Fibroblast of skin of left biceps (primary cell): ENCODE measurements at places on chromosomes 4 and X.
A peak's percentile ranks its signal among the peaks of the same experiment; 100 is the strongest.

GRCh38 chr4:47929682-47930201, 15.4 kb upstream of the NFXL1 start:
- no peak for DNase-seq

DNA sequence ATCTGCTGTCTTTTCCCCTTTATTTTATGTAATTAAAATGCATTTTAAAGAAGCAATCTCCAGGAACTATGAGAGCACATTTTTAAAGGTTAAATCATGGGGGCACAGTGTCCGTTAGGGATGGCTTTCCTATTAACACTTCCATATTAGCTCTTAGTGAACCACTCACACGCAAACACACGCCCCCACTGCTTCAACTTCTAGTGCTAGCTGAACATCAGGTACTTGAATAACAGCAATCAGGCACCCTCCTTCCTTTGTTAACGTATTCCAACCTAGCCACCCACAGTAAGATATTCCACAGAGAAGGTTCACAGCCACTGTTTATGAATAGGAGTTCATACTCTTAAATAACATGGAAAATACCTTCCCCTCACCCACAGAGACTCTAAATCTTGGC, 9.3 kb downstream of the TMEM255A start:
- DNase-seq = no peak

DNA sequence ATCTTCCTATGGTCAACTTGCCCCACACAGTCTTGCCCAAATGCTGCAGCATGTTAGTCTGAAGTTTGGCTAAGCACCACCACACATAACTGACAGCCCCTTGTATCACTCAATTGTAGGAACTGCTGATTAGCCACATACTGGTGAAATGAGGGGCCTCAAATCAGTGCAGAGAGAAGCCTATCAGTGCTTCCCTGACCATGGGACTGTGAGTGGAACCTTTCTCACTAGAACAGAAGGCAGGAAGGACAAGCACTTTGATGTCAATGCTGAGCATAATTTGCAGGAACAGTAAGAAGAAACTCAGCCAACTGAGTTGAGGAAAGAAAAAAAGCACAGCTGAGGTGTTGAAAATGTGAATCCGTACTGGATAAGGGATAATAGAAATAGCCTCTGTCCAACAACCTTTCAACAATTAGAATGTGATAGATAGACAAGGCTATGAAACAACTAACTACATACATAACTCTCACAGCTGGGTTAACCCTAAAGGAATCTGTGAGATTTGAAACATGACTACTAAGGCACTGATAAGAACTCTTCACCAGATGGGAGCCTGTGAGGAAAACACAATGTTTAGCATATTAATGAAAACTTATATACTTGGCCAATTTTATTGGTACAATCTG, 136.6 kb upstream of the SH3RF1 start:
- DNase-seq = peak; percentile 34

DNA sequence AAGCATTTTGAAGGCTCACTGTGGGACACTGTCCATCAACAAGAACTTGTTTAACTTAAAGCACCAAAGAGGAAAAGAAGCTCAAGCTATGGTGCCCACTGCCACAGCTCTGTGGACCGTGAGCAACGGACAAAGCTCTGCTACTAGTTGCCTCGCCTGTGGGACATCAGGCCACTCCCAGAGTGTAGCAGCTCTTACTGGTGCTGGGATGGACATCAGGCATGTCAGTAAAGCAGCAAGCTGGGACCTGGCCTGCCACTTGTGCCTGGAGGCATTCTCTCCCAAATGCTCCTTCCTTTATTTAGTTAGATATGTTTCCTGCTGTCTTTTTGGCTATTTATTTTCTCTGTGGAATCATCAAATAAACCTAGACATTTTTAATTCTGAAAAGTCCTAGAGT, 46.7 kb downstream of the TMEM154 start:
- DNase-seq = no peak

DNA sequence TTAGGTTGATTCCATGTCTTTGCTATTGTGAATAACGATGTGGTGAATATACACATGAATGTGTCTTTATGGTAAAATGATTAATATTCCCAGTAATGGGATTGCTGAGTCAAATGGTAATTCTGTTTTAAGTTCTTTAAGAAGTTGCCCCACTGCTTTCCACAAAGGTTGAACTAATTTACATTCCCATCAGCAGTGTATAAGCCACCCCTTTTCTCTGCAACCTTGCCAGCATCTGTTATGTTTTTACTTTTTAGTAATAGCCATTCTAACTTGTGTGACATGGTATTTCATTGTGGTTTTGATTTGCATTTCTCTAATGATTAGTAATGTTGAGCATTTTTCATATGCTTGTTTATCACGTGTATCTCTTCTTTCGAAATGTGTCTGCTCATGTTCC, 503.3 kb downstream of the PCDH18 start:
- DNase-seq = peak; percentile 49

- DNase-seq = no peak
Observed at GRCh38 chrX:136588036-136588435, 56.0 kb downstream of the VGLL1 start.

- no peak for DNase-seq
Observed at GRCh38 chr4:112908511-112908910, 140.9 kb upstream of the ANK2 start.

DNA sequence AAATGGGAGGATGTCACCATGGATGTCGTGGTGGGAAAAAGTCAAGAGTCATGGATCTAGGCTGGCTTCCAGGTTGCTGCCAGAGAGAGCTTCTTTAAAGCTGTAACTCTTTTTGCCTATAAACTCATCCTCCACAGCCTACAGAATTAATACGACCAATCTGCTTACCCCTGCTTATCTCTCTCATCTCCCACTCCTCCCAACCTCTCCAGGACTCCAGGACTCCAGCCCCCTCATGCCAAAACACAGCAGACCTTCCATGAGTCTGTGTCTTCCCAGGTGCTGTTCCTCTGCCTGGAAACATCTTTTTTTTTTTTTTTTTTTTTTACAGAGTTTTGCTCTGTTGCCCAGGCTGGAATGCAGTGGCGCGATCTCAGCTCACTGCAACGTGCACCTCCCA, 15.3 kb upstream of the SLC10A4 start:
- no peak for DNase-seq

- DNase-seq = no peak
Observed at GRCh38 chr4:99636422-99636821, 21.2 kb downstream of the C4orf54 start.

GRCh38 chr4:97330917-97331316, 812.4 kb downstream of the STPG2 start:
- DNase-seq = no peak

GRCh38 chr4:120801137-120801758, 121.3 kb downstream of the PRDM5 start:
- DNase-seq = peak; percentile 11

DNA sequence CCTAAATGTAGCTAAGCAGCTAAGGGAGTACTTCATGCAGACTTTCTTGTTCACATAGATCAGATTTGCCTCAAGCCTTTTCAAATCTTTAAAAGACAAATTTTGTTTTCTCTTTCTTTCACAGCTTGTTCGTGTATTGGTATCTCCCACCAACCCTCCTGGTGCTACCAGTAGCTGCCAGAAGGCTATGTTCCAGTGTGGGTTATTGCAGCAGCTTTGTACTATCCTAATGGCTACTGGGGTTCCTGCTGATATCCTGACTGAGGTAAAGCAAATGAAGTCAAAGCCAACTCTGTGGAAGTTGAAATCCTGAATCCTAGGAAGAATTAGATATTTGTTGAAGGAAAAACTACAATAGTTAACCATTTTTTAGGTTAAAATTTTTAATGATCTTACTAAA, 62.6 kb downstream of the USO1 start:
- DNase-seq = no peak

DNA sequence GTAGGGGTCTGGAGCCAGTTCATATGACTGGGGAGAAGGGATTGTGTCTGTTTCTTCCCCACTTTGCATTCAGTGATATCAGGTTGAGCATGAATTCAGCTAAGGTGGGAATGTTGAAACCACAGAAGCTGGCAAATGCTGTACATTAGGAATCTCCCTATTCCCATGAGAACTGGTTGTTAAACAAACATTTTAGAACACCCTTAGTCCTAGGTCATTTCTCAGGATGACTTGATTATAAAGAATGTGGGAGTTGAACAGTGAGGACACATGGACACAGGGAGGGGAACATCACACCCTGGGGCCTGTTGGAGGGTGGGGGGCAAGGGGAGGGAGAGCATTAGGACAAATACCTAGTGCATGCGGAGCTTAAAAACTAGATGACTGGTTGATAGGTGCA, 62.6 kb upstream of the LIMCH1 start:
- DNase-seq = no peak

GRCh38 chr4:74085669-74086068, 13.3 kb downstream of the CXCL2 start:
- DNase-seq = no peak

DNA sequence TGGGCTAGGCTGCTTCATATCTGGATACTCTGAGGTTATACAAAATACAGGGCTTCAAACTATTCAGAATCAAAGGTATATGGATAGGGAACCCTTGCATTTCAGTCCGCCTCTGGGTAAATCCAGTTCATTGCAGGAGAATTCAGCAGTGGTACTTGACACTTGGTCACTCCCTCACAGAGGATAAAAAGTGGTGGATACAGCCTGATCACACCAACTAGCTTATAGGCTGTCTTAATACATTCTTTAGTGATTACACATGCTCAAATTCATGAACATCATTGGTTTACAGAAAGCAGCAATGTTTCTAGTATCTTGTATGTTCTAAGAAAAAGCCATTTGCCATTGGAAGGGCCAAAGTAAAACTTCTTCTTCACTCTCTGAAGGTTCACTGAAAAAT, 104.8 kb upstream of the PDE5A start:
- DNase-seq = no peak

DNA sequence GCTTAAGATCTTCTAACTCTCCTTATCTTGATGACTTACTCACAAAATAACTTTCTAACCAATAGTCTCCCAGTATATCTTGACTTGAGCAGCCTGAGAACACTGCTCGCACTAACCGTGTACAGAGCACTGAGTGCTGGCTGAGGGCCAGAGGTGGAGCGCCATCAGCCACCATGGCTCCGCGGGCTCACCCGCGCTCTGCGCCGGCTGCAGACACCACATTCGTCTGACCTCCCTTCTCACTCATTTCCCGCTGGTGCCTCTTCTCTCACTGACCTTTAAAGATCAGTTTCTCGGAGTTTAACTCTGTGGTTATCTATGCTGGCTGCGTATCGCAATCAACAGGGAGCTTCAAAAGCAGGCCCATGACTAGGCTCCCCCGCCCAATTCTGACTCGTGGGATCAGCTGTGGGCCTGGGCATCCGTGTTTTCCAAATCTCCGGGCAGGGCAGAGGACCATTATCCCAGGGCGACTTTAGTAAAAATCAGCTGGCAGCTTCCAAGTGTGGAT, 78.6 kb downstream of the HAUS3 start:
- no peak for DNase-seq

DNA sequence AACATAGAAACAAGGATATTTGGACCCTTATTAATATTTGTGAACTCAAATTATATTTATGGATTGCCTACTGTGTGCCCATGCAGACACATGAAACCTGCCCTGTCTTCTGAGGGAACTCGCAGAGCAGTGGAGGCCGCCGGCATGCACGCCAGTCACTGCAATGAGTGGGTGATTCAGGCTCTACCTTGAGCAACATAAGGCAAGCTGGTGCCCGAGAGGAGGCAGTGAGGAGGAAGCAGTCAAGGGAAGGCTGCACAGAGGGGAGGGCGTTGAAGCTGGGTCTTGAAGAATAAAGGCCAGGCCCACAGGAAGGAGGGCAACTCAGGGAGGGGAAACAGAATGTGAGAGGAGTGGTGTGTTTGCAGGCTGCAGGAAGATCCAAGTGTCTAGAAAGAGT, 52.8 kb downstream of the PPEF2 start:
- no peak for DNase-seq

DNA sequence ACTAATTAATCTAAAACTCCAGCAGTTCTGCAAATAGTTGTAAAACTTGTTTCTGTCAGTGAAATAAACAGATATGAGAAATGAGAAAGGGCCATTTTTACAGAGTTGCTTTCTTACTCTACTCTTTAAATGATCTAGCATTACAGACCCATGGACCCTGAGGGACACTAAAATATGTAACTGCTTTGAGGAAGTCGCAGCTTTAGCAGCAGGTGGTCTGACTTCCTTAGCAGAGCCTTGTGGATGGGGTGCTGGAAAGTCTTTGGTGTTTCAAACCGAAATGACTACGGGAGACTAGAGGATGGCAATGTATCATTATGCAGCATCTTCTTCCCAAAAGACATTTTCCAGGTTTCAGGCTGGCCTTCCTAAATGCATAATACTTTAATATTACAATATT, 18.7 kb downstream of the SHISA3 start:
- no peak for DNase-seq

- DNase-seq = no peak
Observed at GRCh38 chrX:31440546-31440945, 368.7 kb upstream of the FTHL17 start.

DNA sequence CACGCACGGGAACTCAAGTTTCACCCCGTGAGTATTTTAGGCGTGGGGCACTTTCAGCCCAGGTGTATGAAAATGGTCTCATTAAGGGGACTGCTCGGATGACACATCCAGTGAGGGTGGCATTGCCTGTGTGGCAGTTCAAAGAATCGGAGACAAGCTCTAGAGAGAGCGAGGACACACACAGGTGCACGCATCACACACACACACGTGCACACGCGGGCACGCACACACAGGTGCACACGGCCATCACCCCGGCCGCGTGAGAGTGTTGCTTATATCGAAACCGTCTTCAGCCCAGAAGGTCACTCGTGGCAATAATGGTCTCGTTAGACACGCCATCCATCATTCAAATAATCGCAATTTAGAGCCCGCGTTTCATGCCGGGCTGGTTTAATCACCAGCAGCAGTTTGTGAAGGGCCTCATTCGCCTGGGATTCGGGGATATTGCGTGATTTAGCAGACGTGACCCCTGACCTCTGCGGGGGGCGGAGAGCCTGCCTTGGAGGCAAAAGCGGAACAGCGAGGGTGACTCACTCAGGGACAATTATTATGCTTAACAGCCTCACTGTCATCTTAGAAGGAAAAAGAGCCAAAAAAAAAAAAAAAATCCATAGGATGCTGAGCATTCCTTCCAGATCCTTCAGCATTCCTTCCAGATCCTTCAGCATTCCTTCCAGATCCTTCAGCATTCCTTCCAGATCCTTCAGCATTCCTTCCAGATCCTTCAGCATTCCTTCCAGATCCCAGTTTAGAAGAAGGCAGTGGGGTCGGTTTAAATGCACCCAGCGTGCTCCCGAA, 89.4 kb upstream of the PPP2R3B start:
- DNase-seq = peak; percentile 65

DNA sequence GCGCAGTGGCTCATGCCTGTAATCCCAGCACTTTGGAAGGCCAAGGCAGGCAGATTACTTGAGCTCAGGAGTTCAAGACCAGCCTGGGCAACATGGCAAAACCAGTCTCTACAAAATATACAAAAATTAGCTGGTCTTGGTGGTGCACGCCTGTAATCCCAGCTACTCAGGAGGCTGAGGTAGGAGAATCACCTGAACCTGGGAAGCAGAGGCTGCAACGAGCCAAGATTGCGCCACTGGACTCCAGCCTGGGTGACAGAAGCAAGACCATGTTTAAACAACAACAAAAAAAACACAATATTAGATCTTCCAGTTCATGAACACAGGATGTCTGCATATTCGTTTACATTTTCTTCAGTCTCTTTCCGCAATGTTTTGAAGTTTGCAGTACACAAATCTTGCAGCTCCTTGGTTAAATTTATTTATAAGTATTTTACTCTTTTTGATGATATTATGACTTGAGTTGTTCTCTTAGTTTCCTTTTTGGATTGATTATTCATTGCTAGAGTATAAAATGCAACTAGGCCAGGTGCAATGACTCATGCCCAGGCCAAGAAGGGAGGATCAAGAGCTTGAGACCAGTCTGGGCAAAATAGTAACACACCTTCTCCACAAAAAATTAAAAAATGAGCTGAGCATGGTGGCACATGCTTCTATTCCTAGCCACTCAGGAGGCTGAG, 30.4 kb upstream of the ABCG2 start:
- DNase-seq = no peak

GRCh38 chr4:18571301-18571761, 549.8 kb upstream of the LCORL start:
- DNase-seq = no peak
